ENCODE measurements at places on chromosomes 6 and 20. TPM values are rescaled to one million over a fixed set of nuclear protein-coding genes. Genes with fewer than 3 reads are reported as not detected.

OR10C1 gene
- not detected for total RNA-seq

AVP gene
- total RNA-seq = not detected

LST1 gene
- not detected for total RNA-seq

ZKSCAN8 gene
- total RNA-seq = 5.1 TPM

TGM3 gene
- 0.08 TPM for total RNA-seq

SCAND1 gene
- 64.4 TPM for total RNA-seq

CST2 gene
- 0.62 TPM for total RNA-seq

PROCR gene
- 105 TPM for total RNA-seq

HAO1 gene
- total RNA-seq = not detected

CCDC170 gene
- total RNA-seq = 0.12 TPM

VSTM2L gene
- total RNA-seq = 18.5 TPM

PROKR2 gene
- total RNA-seq = not detected

STX16 gene
- total RNA-seq = 31.3 TPM

TSBP1 gene
- total RNA-seq = not detected

TAAR9 gene
- not detected for total RNA-seq

OVOL2 gene
- 0.28 TPM for total RNA-seq

SOX18 gene
- total RNA-seq = 2.7 TPM

TBCC gene
- total RNA-seq = 16.9 TPM

HFE gene
- total RNA-seq = 13.7 TPM

MOG gene
- total RNA-seq = not detected

MLN gene
- not detected for total RNA-seq

COL19A1 gene
- not detected for total RNA-seq

IPCEF1 gene
- 0.15 TPM for total RNA-seq

GNAS-AS1 gene
- total RNA-seq = not detected

FNDC1 gene
- total RNA-seq = 0.08 TPM

HCRTR2 gene
- total RNA-seq = not detected

NMBR gene
- not detected for total RNA-seq

BHLHE23 gene
- total RNA-seq = not detected

ECT2L gene
- total RNA-seq = not detected

DYNLT1 gene
- 115 TPM for total RNA-seq

HLA-DQA1 gene
- total RNA-seq = not detected

RAD21L1 gene
- total RNA-seq = not detected

FITM2 gene
- 9.9 TPM for total RNA-seq

MPIG6B gene
- total RNA-seq = not detected

RAET1G gene
- 9.7 TPM for total RNA-seq

SOX12 gene
- total RNA-seq = 22.3 TPM

MYT1 gene
- total RNA-seq = 0.15 TPM

All from A549 treated with Hydrocortisone at 1 μM for 4 hours (cell line).